ENCODE measurements at places on chromosomes 16 and 17. TPM values are rescaled to one million over a fixed set of nuclear protein-coding genes. Genes with fewer than 3 reads are reported as not detected.

GRCh38 chr16:57720142-57720575 is 15.4 kb upstream of the KATNB1 start:
- no peak for DNase-seq

MYL11 gene
- not detected for total RNA-seq

DNA sequence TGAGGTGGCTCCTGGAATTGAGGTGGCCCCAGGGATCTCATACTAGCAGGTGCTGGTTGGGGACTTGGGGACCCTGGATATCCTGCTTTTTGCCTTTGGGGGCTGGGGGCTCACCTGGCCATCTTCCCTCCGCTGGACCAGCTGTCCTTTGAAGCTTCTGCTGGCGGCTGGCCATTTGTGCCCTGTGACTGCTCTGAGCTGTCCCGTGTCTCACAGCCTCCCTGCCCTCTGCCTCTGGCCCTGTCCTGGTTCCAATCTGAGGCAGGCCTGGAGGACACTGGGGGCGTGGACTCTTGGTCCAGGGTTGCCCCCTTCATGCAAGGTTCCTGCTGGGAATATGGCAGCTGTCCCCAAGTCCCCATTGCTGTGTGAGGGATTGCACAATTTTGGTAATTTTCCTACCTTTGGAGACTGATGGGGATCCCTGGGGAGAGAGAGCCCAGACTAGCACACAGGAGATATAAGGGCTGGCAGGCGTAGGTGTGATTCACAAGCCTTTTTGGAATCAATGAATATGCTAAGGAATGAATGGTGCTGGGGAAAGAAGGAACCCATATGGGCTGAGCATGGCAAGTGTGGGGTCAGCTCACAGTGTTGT is 19.2 kb downstream of the ADCY7 start:
- no peak for DNase-seq

ZNF778 gene
- total RNA-seq = 13.5 TPM

DNA sequence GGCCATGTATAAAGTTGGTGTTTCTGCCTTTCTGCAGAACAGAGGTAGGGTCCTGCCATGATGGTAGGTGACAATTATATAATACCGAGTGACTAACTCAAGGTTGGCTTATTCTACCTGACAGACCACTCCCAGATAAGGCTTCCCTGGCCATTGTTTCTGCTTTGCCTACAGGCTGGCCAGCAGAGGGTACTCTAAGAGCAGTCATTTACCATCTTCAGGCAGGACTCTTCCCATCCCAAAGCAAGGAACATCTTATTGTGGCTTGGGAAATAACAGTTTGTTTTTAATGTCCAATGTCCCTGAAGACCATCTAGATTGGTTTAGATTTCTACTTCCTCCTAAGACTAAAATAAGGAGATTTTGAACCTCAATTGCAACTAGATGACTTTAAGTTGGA is 74.1 kb downstream of the SNX11 start:
- no peak for DNase-seq

DNA sequence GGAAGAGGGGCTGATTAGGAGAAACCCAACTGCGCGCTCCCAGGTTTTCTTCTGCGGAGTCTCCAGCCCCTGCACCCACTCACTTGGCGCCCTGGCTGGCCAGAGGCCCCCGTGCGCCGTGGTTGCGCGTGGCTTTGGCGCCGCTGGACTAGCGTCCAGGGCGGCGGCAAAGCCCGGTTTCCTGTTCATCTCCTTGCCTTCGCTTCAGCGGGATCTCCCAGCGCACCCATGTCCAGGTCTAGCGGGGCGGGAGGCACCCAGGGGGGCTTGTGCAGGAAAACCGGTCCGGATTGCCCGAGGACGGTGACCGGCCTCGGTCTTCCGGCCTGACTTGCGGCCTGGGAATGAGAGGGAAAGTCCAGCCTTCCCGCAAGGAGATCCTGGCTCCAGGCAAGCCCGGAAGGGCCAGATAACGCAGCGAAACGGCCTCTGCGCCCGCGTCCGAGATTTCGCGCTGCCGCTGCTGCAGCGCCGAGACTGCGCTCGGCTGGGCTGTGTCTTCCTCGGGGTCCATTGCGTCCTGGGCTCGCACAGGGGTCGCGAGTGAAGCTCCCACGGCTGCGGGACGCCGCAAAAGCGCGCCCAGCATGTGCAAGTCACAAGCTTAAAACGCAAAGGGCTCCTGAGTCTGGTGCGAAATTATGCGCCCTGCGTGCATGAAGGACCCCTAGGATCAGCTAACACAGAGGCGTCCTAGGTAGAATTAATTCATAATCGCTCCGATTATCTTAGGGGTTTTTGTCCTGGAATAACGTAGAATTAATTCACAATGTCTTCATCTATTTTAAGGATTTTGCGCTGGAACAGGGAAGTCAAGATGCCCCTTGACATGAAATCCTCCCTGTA is 5.7 kb downstream of the FOXF1 start:
- no peak for DNase-seq

DNA sequence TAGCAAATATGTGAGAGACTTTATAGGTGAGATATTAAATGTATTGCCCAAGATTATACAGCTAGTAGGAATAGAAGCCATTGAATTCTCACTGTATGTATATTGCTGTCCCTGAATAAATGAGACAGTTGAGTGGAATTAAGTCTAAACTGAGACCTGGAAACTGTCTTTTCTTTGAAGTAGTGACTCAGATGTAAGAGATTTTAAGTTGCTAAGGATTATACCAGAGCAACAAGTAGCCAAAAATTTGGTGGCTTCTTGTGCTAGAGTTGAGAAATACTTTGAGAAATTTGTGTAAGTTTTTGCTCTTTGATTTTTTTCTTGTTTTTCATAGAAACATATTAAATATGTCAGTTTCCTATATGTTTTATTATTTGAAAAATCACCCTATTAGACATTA is 58.7 kb downstream of the TANC2 start:
- no peak for DNase-seq

ZNF423 gene
- total RNA-seq = not detected

GRCh38 chr16:86075839-86076440 is 177.0 kb downstream of the IRF8 start:
- DNase-seq = no peak

MPHOSPH6 gene
- 24.0 TPM for total RNA-seq

KRT13 gene
- not detected for total RNA-seq

- DNase-seq = no peak
Observed at GRCh38 chr16:68902003-68902968, 59.0 kb downstream of the TANGO6 start.

GRCh38 chr16:89364606-89365005 is 125.8 kb downstream of the ANKRD11 start:
- DNase-seq = no peak

DNA sequence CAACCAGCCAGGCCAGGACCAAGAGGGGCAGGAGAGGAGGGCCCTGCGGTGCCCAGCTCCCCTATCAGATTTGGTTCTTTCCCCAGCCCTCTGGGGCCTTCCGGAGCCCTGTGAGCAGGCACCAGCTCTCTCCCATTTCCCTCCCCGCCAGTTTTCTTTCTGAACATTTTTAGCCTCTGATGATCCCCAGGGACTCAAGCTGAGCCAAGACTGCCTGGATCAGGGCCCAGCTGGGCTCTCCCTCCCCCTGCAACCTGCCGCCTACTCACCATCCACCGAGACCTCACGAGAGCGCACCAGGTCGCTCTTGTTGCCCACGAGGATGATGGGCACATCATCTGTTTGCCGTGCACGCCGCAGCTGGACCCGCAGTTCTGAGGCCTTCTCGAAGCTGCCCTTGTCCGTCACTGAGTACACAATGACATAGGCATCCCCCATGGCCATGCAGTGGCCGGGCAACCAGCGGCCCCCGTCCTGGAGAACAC is 2.0 kb downstream of the RRAD start:
- no peak for DNase-seq

- DNase-seq = no peak
Observed at GRCh38 chr16:9566099-9566498, 474.7 kb downstream of the HAPSTR1 start.

GRCh38 chr16:68590201-68590994 is 51.3 kb downstream of the ZFP90 start:
- peak; percentile 53 for DNase-seq

GRCh38 chr16:17572145-17572544 is 101.4 kb upstream of the XYLT1 start:
- no peak for DNase-seq

- no peak for DNase-seq
Observed at GRCh38 chr16:23966597-23967394, 131.0 kb downstream of the PRKCB start.

DNA sequence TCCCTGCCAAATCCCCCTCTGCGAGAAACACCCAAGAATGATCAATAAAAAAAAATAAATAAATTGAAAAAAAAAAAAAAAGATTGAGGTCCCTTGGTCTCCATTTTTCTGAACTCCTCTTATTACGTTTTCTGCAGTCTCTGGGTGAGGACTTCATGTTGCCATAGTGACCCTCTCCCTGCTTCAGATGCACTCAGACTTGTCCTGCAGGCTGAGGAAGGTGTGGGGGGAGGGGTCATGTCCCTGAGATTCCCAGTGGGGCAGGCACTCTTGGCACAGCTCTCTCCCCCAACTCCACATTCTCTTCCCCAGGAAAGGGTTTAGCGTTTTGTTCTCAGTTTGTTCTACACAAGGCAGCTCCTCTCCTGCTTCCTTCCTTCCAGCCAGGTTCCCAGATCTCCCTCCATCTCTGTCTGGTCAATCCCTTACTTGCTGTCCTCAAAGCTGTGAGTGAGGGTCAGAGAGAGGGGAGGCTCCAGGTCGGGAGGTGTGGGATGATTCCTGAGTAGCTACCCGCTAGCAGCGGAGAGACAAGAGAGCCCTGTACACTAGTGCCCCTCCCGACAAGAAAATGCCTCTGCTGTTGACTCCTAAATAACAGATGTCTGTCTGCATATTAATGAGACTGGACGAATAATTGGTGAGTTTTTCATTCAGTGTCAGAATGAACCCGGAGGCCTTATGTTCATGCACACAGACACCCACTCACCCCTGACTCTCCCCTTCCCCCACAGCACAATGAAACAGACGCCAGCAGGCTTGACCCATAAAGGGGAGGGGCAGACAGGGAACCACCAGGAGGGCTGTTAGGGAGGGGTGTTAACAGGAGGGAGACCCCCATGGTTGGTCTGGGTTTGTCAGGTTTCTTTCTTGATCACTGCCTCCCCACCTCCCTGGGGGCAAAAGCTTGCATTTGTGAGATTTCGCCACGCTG is 9.2 kb downstream of the RND2 start:
- no peak for DNase-seq

- DNase-seq = no peak
Observed at GRCh38 chr17:5864741-5865657, 205.2 kb upstream of the WSCD1 start.

- no peak for DNase-seq
Observed at GRCh38 chr16:80976946-80977345, 29.7 kb downstream of the CMC2 start.

QRICH2 gene
- total RNA-seq = 6.8 TPM

KRTAP4-5 gene
- not detected for total RNA-seq

TMEM204 gene
- 160 TPM for total RNA-seq

GLP2R gene
- not detected for total RNA-seq

DNA sequence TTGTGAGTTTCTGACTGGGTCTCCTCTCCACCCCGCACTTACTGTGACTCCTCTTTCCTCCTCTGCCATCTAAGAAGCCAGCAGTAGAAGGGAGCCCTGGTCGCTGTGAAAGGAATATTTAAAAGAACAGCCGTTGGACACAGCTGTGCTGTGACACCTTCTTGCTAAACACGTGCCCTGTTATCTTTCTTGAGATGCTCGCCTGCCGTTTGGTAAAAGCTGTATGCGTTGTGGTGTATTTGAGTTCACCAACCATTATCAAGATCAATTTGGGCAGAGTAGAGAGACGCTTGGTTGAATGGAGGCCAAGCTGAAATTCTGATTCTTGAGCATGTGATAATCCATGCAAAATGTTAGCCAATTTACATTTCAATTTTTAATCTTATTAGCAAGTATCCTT is 3.8 kb downstream of the GID4 start:
- DNase-seq = no peak

KRT9 gene
- total RNA-seq = not detected

- DNase-seq = no peak
Observed at GRCh38 chr16:78659216-78659615, 559.8 kb downstream of the WWOX start.

SLC35G6 gene
- total RNA-seq = not detected

ADAM11 gene
- total RNA-seq = 0.59 TPM

DNA sequence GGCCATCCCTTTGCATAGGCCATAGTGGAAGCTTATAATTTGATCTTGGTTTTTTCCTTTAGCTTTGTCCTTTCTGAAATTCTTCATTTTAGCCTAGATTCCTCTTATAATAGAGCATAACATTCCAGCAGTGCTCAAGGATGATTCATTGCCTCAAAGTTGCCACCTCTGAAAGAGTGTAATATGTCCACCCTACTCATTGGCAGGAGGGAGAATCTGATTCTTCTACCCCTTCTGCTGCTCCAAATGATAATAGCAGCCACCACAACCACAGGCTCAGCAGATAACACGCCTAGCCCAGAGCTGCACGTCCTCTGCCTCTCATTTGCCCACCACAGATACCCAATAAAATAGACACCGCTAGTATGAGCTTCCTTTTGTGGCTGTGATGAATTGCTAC is 337.4 kb upstream of the HSBP1 start:
- DNase-seq = no peak

GRCh38 chr17:61414141-61414935 is 14.7 kb downstream of the TBX2 start:
- DNase-seq = no peak

ZNF23 gene
- total RNA-seq = 6.5 TPM

GRCh38 chr16:65548470-65548869 is 426.6 kb upstream of the CDH11 start:
- DNase-seq = no peak

- DNase-seq = no peak
Observed at GRCh38 chr17:50365165-50365564, 7.8 kb downstream of the MRPL27 start.

TMEM114 gene
- not detected for total RNA-seq

DNA sequence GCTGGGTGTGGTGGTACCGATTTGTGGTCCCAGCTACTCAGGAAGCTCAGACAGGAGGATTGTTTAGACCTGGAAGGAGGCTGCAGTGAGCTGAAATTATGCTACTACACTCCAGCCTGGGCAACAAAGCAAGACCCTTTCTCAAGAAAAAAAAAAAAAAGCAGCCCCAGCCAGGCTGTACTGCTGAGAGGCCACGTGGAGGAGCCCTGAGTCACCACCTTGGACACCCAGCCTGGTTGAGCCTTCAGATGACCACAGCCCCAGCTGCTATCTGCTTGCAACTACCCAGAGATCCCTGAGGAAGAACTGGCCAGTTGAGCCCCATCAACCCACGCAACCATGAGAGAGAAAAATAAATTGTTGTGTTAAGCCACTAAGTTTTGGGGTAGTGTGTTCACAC is 23.6 kb upstream of the GPRC5C start:
- no peak for DNase-seq

CD300A gene
- total RNA-seq = 48.2 TPM

GRCh38 chr16:4380119-4381063 is 8.7 kb downstream of the VASN start:
- peak; percentile 12 for DNase-seq

GRCh38 chr16:89737341-89738071 is 16.2 kb downstream of the ZNF276 start:
- DNase-seq = peak; percentile 82

- DNase-seq = no peak
Observed at GRCh38 chr17:81582341-81582740, 30.2 kb upstream of the FAAP100 start.

- peak; percentile 58 for DNase-seq
Observed at GRCh38 chr16:8936421-8936820, 27.3 kb downstream of the USP7 start.

All from naive thymus-derived CD4-positive, alpha-beta T cell (primary cell).